ENCODE measurements at places on chromosomes 16 and 17.
A peak's percentile ranks its signal among the peaks of the same experiment; 100 is the strongest.

GRCh38 chr17:77826132-77826873 lies 132.2 kb upstream of the TNRC6C start:
- DNase-seq = no peak

DNA sequence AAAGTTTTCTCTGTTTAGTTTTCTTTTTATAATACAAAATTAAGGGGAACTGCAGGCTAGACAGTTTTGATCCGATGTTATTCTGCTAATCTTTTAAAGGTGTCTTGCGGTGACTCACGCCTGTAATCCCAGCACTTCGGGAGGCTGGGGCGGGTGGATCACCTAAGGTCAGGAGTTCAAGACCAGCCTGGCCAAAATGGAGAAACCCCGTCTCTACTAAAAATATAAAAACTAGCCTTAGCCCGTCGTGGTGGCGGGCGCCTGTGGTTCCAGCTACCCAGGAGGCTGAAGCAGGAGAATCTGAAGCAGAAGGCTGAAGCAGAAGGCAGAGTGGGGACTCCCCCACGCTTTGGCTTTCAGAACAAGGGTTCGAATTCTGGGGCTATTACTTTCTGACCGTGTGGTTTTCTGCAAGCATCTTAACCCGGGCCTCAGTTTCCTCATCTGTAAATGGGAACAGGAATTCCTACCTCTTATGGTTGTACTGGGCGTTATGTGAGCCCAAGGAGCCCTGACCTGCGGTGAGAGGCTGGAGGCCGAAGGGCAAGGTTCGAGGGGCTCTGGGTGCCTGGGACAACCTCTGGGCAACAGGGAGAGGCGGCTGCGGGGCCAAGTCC lies 1.2 kb upstream of the KATNB1 start:
- no peak for DNase-seq

DNA sequence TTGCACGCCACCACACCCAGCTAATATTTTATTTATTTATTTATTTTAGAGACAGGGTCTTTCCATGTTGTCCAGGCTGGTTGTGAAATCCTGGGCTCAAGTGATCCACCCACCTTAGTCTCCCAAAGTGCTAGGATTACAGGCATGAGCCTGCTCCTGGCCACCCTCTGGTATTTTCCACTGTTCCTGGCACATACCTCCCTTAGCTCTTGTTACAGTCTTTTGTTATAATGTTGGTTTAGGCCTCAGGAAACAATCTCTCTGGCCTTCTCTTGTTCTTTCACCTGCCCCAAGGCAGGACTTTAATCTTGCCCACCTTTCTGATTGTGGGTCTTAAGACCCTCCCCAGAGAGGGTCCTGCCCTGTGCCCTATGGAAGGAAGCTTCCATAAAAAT lies 3.6 kb upstream of the CYTH1 start:
- DNase-seq = no peak

GRCh38 chr16:89315271-89315670 lies 97.8 kb downstream of the ZNF778 start:
- DNase-seq = no peak

DNA sequence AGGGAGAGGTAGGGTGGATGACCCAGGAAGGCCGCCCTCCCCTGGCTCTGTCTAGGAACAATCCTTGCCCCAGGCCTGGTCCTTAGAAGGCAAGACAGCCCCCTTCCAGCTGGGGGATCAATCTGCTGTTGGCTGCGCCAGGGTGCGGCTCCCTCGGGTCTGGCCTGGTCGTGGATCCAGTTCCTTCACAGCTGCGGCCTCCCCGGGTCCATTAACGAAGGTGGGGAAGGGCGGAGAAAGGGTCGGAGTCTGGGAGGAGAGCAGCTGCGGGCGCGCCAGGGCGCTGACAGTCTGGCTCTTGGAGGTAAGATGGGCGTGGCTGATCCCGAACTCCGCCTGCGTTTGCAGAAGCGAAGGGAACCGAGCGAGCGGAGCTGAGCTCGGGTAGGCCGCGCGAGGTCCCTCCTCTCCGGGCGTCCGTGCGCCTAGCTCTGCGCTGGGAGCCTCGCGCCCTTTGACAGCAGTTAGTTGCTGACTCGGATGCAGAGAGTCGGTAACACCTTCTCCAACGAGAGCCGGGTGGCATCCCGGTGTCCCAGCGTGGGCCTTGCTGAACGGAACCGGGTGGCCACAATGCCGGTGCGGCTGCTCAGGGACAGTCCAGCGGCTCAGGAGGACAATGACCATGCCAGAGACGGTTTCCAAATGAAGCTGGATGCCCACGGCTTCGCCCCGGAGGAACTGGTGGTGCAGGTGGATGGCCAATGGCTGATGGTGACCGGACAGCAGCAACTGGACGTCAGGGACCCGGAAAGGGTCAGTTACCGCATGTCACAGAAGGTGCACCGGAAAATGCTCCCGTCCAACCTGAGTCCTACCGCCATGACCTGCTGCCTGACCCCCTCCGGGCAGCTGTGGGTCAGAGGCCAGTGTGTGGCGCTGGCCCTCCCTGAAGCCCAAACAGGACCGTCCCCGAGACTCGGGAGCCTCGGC lies at the start of gene HSPB9:
TSS of gene HSPB9 (plus strand) at position 434 of the 933 bp plus-strand sequence. CDS start at position 481, 47 bp downstream.
- DNase-seq = no peak

- no peak for DNase-seq
These were observed 4.5 kb upstream of the CLDN7 start for GRCh38 chr17:7266784-7267183.

GRCh38 chr16:13390093-13390985 lies 488.9 kb downstream of the SHISA9 start:
- DNase-seq = no peak

GRCh38 chr16:57799600-57800199 lies 2.6 kb downstream of the KIFC3 start:
- no peak for DNase-seq

- DNase-seq = no peak
These were observed 394.5 kb upstream of the SOX9 start for GRCh38 chr17:71726341-71726740.

- DNase-seq = peak; percentile 10
These were observed 35.7 kb downstream of the CACNA1H start for GRCh38 chr16:1188432-1189189.

DNA sequence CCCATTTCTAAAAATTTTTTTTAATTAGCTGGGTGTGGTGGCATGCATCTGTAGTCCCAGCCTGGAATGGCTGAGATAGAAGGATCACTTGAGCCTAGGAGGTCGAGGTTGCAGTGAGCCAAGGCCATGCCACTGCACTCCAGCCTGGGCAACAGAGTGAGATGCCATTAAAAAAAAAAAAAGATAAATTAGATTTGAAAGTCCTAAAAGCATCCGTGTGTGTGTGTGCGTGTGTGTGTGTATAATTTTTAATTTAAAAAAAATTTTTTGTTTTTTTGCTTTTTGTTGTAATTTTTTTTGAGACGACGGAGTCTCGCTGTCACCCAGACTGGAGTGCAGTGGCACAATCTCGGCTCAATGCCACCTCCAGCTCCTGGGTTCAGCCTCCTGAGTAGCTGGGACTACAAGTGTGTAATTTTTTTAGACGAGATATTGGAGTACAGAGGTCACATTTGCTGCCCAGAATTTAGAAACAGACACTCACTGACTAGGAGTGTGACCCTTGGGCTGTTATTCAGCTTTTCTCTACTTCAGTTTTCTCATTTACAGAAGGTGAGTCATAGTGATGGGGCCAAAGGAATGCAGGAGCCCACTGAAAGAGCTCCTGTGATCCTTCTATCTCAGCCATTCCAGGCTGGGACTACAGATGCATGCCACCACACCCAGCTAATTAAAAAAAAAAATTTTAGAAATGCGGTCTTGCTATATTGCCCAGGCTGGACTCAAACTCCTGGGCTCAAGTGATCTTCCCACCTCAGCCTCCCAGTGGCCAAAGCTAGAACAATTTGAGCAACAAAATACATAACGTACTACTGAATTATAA lies 25.5 kb upstream of the TBX4 start:
- no peak for DNase-seq

DNA sequence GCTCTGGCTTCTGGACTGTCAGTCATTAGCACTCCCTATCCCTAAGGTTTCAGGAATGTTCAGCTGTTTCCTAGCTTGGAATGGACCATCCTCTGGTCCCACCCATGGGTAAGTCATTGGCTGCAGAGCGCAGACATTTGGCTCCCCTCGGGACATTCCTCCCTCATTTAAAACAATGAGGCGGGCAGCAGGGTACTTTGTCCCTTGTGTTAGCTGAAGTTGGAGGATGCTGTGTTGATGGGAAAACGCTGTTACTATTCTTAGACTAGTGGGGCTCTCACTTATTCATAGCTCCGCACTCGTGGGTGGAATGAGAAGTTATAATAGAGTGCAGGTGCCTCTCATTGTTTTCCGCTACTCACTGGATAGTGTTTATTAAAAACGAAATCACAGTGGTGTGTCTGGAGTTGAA lies 673.8 kb downstream of the WWOX start:
- DNase-seq = no peak

GRCh38 chr16:21646721-21647561 lies 5.5 kb downstream of the IGSF6 start:
- peak; percentile 61 for DNase-seq

- no peak for DNase-seq
These were observed 22.3 kb upstream of the BRD7 start for GRCh38 chr16:50390914-50391716.

- no peak for DNase-seq
These were observed 56.2 kb upstream of the CACNG5 start for GRCh38 chr17:66778531-66779236.

DNA sequence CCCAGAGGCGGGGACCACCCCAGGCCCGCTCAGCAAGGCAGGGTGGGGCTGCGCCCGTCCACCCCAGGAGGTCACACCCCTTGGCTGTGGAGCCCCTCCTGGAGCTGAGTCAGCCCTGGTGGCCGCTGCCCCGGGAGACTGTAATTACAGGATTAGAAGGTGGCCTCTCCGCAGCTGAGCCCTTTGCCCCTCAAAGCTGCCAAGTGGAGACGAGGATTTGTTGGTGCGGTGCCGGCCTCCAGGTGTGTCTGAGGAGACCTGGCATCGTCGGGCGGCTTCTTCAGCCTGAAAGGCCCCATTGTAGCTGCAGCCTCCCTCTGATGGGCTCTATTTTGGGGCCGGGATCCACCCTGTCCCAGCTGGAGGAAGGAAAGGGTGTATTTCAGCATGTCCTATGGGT lies 22.7 kb upstream of the SPNS2 start:
- DNase-seq = no peak

- DNase-seq = no peak
These were observed 49.9 kb downstream of the ATP2C2 start for GRCh38 chr16:84418056-84418849.

DNA sequence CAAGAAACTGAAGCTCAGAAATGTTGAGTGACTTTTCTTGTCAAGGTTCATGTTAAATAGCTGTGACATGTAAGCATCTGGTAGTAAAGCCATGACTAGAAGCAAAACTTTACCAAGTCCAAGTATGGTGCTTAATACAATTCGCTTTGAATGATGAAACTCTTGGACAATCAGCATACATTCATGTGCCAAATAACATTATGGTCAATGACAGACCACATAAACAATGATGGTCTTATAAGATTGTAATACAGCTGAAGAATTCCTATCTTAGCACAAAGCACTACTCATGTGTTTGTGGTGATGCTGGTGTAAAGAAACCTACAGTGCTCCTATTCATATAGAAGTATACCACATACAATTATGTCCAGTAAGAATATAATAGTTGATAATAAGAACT lies 97.1 kb upstream of the RPRML start:
- no peak for DNase-seq

- no peak for DNase-seq
These were observed 221.3 kb downstream of the SEC14L1 start for GRCh38 chr17:77361986-77362620.

GRCh38 chr17:75498039-75498725 lies 17.2 kb downstream of the CASKIN2 start:
- no peak for DNase-seq

- DNase-seq = peak; percentile 5
These were observed 1.8 kb upstream of the CBX1 start for GRCh38 chr17:48102798-48103715.

- no peak for DNase-seq
These were observed 25.1 kb upstream of the MMP2 start for GRCh38 chr16:55453909-55454308.

GRCh38 chr17:49755663-49756283 lies 8.2 kb downstream of the FAM117A start:
- no peak for DNase-seq

GRCh38 chr17:82831818-82832200 lies 8.0 kb downstream of the ZNF750 start:
- no peak for DNase-seq

DNA sequence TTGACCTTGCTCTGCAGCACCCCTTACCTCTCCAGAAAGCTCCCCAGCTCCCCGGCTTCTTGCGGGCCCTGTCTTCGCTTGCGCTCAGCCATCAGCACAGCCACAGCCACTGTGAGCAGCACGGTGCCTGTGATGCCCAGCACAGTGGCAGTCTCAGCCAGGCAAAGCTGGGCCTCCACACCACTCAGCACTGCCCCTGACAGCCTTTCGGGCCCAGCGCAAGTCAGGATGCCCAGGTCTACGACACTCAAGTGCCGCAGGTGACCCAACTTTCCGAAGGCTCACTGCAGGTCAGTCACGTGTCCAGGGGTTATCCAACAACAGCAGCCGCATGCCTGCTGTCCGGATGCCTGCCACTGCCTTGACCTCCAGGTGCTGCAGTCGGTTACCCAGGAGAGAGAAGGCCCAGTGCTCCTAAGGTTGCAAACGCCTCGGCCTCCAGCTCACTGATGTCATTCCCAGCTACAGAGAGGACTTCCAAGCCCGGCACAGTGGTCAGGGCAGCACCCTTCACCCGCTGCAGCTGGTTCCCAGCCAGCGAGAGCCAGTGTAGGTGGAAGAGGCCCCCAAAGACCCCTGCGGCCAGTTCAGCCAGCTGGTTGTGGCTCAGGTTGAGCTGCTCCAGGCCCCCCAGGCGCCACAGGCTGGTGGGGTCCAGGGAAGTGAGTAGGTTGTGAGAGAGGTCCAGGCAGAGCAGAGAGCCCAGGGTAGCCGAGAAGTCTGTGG lies 8.9 kb upstream of the TMEM101 start:
- no peak for DNase-seq

- DNase-seq = no peak
These were observed 219.3 kb downstream of the SPECC1 start for GRCh38 chr17:20228410-20228809.

- DNase-seq = peak; percentile 61
These were observed 393 bp upstream of the PSMB10 start for GRCh38 chr16:67936880-67937605.

DNA sequence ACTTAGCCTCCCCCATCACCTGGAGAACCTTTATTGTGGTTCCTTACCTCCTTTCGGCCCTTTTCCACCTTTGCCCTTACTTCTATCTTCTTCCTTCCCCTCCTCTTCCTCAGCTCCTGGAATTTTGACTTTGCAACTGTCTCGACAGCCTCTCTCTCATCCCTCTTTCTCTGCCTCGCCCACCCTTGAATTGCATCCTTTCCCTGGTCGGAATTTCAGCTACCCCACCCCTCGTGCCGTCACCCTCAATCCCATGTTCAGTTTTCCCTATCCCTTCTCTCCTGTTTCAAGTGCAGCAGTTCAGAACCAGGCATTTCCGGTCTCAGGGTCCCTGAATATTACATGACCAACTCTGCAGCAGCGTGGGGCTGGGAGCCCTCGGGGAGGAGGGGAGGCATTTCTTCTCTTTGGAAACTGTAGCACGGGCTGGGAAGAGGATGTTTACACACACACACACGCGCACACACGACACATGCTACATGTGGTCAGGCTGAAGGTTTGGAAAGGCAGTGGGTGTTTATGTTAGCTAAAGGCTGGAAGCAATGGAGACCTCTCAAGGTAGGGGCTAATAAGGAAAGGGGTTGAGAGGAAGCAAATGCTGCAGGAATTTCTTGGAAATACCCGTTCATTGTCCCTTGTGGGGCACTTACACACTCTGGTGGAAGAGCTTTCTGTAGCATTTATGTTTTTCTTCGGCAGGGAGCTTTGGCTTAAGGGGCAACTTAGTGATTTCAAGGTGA lies 971 bp downstream of the MINK1 start:
- DNase-seq = no peak

GRCh38 chr17:35889818-35890773 lies 9.9 kb upstream of the CCL5 start:
- DNase-seq = no peak
